ENCODE measurements at places on chromosomes 1 and 21. TPM values are rescaled to one million over a fixed set of nuclear protein-coding genes. Genes with fewer than 3 reads are reported as not detected.

DNA sequence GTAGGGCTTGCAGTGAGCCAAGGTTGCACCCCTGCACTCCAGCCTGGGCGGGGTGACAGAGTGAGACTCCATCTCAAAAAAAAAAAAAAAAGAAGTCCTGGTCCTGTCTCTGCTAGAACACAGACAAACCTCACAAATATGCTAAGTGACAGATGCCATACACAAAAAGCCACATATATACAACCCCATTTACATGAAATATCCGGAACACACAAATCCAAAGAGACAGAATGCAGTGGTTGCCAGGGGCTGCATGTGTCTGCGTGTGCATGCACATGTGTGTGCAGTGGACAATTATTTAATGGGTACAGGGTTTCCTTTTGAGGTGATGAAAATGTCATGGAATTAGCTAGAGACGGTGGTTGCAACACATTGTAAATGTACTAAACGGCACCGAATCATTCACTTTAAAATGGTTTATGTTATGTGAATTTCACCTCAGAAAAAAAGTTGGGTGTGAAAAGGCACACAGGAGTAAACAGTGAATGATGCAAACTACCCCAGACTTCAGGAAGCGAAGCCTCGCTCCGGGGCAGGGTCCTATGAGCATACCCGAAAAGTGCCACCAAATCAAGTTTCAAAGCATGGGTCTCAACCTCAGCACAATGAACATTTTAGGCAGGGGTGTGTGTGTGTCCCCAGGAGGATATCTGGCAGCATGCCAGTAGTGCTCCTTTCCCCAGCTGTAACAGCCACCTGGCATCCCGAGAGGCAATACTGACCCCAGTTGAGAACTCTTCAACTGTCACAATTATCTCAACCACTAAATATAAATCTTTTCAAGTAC lies 48.3 kb downstream of the GNB1 start:
- no peaks in the 10 kb centered on the region for H3K36me3 ChIP-seq
- peaks cover 5% of the 10 kb centered on the region for H3K4me1 ChIP-seq
- no peak for DNase-seq
- H3K4me3 ChIP-seq: no peak overlapping the region
- no peak overlapping the region for H3K27ac ChIP-seq
- no peaks in the 10 kb centered on the region for H3K27me3 ChIP-seq

Gene REN
- 0.36 TPM for total RNA-seq

DNA sequence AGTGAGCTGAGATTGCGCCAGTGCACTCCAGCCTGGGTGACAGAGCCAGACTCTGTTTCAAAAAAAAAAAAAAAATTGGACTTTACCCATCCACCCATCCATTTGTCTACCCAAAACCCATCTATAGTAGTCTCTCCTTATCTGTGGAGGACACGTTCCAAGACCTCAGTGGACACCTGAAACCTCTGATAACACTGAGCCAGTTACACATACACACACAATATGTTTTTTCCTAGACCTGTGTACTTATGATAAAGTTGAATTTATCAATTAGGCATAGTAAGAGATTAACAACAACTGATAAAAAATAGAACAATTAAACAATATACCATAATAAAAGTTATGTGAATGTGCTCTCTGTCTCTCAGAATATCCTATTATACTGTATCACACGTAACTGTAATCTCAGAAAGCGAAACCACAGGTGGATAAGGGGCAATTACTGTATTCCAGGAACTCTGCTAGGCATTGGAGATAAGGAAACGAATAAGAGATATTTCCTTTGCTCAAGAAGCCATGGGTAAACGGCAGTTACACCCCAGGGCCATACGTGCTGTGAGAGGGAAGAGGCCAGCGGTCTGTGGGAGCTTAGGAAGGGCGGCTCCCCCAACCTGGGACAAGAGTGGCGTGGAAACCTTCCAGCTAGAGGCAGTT lies 84.2 kb upstream of the DISP3 start:
- no peaks in the 10 kb centered on the region for H3K27me3 ChIP-seq
- no peak overlapping the region for H3K27ac ChIP-seq
- no peak for DNase-seq
- no peaks in the 10 kb centered on the region for H3K4me1 ChIP-seq

DNA sequence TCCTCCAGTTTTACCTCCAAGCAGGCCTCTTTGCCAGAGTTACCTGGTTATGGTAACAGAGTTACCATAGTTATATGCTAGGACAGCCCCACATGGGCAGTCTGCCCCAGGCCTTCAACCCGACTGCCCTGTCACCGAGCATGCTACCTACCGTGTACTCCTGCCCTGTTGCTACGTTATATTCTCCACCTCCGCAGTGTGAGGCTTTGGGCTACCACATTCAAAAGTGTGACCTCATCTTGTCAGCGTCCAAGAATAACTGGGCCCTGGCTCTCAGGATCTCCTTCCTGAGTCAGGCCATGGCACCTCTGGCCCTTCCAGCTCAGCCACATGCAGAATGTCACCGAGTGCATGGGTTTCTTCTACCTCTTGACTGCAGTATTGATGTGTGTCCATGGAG lies 8.9 kb downstream of the MAPKAPK2 start:
- no peak for DNase-seq
- H3K4me3 ChIP-seq: no peak overlapping the region
- H3K27me3 ChIP-seq: no peaks in the 10 kb centered on the region
- peak overlapping the region; percentile 61 for H3K27ac ChIP-seq
- H3K4me1 ChIP-seq: no peaks in the 10 kb centered on the region

DNA sequence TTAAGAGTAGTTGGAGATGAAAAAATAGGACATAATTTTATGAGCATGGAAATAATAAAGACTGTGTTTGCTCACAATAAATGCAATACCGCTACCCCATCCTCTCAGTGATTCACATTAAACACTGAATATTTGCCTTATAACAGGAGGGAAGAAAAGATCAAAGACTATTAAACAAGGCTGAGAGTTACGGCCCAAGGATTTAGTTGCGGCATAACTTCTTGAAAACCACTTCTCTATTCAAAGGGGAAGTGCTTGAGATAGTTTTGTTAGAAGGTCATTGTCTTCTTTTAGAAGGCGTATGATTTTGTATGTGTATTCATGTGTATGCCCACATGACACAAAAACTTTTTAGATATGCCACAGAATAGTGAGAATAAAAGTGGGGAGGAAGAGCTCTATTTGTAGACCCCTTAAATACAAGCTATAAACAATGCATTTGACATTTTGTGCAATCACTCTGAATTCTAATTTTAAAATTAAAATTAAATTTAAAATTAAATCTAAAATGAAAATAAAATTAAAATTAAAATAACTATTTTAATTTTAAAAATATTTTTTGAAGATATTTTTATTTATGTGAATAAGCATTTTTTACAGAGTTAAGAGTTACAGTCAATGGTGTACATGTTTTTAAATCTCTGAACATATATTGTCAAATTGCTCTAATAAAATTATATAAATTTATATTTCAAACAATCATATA lies 986.6 kb upstream of the ADAMTS5 start:
- H3K4me1 ChIP-seq: no peaks in the 10 kb centered on the region
- no peaks in the 10 kb centered on the region for H3K36me3 ChIP-seq
- H3K27me3 ChIP-seq: no peaks in the 10 kb centered on the region
- no peak for DNase-seq
- no peak overlapping the region for H3K27ac ChIP-seq

DNA sequence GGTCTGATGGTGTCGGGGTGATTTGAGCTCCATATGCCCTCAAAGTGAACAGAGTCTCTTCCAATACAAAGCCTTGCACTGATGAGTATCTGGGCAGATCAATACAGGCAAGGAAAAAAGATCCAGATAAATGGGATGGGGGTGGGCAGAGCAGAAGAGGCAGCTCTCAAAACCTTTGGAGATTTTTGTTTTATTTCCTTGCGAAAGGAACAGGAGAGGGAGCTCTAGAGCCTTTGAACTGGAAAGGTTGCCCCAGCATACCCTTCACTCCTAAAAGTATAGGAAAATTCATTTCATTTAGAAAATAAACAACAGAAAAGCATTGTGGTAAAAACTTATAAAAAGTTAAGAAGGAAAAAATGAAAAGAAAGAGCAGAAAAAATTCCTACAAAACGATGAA lies 31.4 kb upstream of the OLIG2 start:
- no peaks in the 10 kb centered on the region for H3K4me1 ChIP-seq
- no peak for DNase-seq
- no peak overlapping the region for H3K4me3 ChIP-seq
- no peak overlapping the region for H3K27ac ChIP-seq
- H3K27me3 ChIP-seq: peaks cover 3% of the 10 kb centered on the region

DNA sequence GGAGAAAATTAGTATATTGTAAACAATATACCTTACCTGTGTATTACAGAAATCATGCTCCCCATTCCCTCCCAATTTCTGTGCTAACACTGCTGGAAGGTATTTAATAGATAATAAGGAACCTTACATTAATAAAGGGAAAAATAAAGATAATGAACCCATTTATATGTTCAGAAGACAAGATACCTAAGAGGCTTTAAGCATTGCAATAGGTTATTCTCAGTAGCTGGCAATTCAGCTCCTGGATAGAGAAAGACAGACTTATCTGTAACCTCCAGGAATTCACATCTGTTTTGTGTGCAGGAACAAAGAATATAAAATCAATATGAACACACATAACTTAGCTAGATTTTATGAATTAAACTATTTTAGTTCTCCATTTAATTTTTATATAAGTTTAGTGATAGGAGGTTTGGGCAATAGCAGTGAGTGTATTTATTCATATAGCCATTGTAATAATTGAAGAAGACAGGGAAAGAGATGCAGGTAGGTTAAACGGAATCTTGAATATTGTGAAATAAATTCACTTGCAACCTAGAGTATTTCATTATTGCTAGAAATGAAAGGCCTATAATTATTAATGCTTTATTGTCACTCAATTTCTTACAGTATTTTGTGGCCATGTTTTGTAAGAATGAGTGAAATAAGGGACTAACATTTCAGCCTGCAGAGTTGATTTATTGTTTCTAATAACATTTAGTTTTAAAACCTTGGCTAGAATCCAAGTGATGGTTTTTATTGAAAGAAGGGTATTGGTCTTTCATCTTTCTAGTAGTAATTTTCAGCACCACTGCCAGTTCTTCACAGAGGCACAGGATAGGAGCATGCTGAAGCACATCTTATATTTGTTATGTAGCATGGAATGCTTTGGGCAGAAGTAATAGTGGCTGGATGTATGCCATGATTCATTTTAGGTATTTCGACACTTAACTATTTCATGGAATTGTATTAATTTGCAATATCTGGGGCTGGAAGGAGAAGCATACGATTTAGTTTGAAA lies 1.5 kb downstream of the XPR1 start:
- H3K36me3 ChIP-seq: no peaks in the 10 kb centered on the region
- no peak overlapping the region for H3K27ac ChIP-seq
- peak overlapping the region; percentile 90 for H3K4me3 ChIP-seq

Gene OVAAL
- 0.62 TPM for total RNA-seq

DNA sequence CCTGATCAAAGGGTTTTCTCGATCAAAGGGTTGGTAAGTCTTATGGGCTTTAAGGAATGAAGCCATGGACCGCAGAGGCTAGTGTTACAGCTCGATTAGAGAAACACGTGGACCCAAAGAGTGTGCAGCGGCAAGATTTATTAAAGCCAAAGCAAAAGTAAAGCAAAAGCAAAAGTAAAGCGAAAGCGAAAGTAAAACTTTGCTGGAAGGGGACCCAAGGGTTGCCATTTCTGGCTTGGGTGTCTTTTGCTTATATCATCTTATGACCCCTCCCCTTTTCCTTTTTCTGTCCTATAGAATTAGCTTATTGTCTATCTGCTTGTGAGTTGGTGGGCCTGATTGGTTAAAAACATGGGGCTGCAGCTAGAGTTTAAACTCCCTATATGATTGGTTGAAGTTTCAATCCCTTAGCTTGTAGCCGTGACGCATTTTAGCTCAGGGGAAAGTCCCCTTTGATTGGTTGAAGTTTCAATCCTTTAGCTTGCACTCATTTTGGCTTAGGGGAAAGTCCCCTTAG lies 957.0 kb downstream of the AMY1C start:
- H3K27me3 ChIP-seq: no peaks in the 10 kb centered on the region
- H3K36me3 ChIP-seq: no peaks in the 10 kb centered on the region
- no peaks in the 10 kb centered on the region for H3K4me1 ChIP-seq
- no peak overlapping the region for H3K4me3 ChIP-seq
- no peak overlapping the region for H3K27ac ChIP-seq

- no peaks in the 10 kb centered on the region for H3K36me3 ChIP-seq
- H3K27ac ChIP-seq: peak overlapping the region; percentile 92
- no peaks in the 10 kb centered on the region for H3K27me3 ChIP-seq
- peak overlapping the region; percentile 81 for H3K4me3 ChIP-seq
- no peaks in the 10 kb centered on the region for H3K4me1 ChIP-seq
- peak; percentile 30 for DNase-seq
These were observed 701 bp downstream of the CEP170 start for GRCh38 chr1:243254233-243254926.

- peaks cover 5% of the 10 kb centered on the region for H3K4me1 ChIP-seq
- H3K27ac ChIP-seq: no peak overlapping the region
- no peak for DNase-seq
- no peaks in the 10 kb centered on the region for H3K36me3 ChIP-seq
- H3K27me3 ChIP-seq: no peaks in the 10 kb centered on the region
- H3K4me3 ChIP-seq: no peak overlapping the region
These were observed 49.9 kb downstream of the UMODL1 start for GRCh38 chr21:42120903-42121535.

Gene AMY2A
- total RNA-seq: not detected

DNA sequence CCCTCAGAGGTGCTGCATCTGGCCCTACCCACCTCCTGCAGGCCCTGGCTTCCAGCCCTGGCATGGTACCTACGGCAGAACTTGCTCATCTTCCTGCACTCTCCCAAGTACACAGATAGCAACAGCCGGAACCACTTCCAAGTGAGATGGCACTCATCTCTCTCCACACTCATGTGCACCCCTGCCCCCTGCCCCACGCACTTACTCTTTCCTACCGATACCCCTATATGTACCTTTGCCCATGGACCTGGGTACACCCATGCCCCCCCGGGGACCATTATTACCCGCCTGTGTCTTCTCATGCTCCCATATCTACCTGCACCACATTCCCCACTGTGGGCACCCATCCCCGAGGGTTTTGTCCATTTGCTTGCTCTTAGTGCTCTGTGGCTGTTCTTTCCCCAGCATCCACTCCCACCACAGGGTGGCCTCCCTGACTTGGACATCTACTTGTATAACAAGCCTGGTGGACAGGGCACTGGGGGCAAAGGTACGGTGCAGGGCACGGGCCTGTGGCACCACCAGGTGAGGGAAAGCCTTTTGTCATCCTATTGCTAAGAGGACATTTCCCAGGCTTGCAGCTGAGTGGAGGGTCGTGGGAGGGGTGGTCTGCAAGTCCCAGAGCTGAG lies 14.7 kb downstream of the HYI start:
- DNase-seq: no peak
- no peaks in the 10 kb centered on the region for H3K27me3 ChIP-seq
- H3K36me3 ChIP-seq: no peaks in the 10 kb centered on the region
- no peaks in the 10 kb centered on the region for H3K4me1 ChIP-seq
- no peak overlapping the region for H3K4me3 ChIP-seq

GRCh38 chr1:179812501-179813292 lies 64.9 kb downstream of the TOR1AIP2 start:
- H3K4me1 ChIP-seq: peaks cover 9% of the 10 kb centered on the region
- H3K27me3 ChIP-seq: no peaks in the 10 kb centered on the region
- H3K27ac ChIP-seq: no peak overlapping the region
- H3K4me3 ChIP-seq: no peak overlapping the region
- H3K36me3 ChIP-seq: no peaks in the 10 kb centered on the region
- no peak for DNase-seq
